ENCODE measurements at places on chromosomes 1 and 21.
A peak's percentile ranks its signal among the peaks of the same experiment; 100 is the strongest.

DNA sequence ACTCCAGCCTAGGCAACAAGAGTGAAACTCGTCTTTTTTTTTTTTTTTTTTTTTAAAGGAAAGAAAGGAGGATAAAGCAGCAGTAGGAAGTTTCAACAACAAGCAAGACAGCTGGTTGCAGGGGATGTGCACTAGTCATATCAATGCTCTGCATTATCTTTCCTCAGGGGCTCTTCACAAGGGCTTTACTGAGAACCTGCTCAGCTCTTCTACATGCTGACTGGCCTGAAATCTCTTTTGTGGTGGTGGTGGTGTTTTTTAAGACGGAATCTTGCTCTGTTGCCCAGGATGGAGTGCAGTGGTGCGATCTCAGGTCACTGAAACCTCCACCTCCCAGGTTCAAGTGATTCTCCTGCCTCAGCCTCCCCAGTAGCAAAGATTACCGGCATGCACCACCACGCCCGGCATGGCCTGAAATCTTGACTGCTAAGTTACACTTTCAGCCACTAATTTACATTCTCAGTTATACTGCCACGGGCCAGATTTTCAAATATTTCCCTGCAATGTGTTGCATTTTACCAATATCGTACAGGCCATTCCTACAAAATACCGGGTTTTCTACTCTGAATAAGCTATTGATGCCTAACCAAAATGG lies 68.0 kb downstream of the PUM1 start:
- no peak for DNase-seq

DNA sequence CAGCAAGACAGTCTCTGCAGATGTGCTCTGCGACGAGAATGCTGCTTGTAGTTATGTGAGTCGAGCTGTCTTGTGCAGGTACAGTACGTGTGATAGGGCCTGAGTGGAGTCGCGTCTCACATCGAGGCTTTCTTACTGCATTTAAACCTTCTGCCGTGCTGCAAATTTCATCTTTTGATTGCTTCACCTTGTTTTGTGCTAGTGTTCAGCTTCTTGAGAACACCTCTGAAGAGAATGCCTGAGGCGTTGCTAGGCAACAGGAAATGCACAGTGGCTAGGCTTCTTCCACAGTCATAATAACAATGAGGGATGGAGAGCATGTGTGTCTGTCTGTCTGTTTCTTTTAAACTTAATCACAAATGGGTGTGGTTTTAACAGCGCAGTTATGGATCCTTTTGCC lies 52.9 kb downstream of the MRPS6 start:
- no peak for DNase-seq

- DNase-seq, result no peak
These were observed 13.0 kb upstream of the C1orf174 start for GRCh38 chr1:3912809-3913685.

GRCh38 chr1:236066828-236067386 lies 2.0 kb upstream of the NID1 start:
- DNase-seq, result peak; percentile 58

DNA sequence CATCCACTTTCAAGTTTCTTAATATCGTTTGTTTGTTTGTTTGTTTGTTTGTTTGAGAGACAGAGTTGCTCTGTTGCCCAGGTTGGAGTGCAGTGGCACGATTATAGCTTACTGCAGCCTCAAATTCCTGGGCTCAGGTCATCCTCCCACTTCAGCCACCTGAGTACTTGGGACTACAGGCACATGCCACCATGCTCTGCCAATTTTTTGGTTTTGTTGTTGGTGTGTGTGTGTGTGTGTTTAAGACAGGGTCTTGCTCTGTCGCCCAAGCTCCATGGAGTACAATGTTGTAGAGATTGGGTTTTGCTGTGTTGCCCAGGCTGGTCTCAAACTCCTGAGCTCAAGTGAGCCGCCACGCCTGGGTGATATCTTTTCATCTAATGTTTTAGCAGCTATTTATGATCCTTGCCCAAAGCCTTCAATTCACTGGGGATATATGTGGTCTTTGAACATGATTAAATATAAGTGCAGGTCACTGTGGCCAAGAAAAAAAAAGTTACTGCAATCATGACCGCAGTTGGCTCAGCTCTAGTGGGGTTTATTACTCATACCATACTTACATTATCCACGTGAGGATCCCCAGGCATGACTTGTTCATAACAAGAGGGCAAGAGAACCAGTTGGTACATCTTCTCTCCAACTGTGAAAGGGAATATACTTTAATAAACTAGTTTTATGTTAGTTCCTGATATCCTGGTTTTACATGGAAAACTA lies 8.0 kb downstream of the RRP1B start:
- no peak for DNase-seq

DNA sequence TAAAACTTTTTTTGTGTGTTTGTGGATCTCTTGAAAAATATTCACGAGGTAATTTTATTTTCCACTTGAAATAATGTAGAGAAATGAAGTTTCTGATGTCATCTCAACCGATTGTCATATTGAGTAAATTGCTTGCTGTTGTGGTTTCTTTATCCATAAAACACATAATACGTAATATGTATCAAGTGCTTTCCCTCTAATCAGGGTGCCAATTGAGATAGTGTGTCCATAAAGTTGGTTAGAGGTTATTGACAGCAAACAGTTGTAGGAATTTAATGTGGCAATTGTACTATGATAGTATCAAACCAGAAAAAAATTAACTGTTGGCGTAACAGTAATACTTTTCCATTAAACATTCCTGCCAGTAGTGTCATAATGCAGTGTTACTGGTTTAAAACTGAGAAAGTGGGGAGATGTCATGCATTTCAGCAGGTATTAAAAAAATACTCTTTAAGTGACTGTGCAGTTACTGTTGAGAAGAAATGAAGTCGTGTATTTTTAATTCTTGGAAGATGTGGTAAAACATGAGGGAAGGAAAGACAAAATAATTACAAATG lies 38.3 kb downstream of the USP25 start:
- DNase-seq, result no peak

GRCh38 chr1:196207612-196208217 lies 400.5 kb downstream of the KCNT2 start:
- DNase-seq, result no peak

- no peak for DNase-seq
These were observed 106.5 kb downstream of the HLCS start for GRCh38 chr21:36859744-36860501.

DNA sequence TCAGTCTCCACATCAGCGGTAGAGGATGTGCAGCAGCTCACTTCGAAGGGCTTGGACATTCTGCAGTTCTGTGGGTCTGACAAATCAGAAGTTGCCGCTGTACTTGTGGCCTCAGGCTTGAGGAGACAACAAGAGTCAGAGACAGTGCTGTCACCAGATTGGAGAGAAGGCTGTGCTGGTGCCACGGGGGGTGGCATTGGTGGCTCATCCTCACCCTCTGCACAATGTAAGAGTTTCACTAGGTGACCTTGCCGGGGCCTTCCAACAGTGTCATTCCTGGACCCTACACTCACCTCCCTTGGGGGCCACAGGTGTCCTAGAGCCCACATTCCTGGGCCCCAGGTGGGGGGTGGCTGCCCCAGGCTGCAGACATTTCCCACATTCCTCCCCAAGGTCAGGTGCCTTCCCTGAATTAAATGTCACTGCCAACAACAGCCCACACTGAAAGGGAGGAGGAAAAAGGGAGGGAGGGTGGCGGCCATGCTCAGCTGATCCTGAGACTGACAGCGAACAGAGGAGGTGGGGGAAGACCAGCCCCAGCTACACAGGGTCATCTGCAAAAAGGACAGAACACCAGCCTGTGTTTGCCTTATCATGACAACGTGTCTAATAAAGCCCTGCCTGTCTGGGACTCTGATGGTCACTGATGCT lies 46.4 kb downstream of the TMCC2 start:
- DNase-seq, result no peak

DNA sequence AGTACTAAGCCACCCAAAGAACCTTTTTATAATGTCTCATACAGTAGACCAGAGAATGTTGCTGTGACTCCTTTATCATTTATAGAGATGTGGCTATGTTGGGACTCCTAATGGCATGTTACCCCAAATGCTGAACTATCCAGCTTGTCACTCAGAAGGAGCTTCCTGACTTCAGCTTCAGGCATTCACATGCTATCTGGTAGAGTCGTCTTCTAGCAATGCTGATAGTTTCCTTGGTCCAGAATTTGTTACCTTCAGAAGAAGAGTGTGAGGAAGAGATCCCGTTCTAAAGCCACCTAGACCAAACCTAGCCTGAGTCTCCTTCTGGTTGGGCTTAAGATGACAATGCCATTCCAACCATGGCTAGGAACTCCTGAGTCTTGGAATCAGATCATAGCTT lies 68.1 kb downstream of the OLFML2B start:
- DNase-seq, result no peak

DNA sequence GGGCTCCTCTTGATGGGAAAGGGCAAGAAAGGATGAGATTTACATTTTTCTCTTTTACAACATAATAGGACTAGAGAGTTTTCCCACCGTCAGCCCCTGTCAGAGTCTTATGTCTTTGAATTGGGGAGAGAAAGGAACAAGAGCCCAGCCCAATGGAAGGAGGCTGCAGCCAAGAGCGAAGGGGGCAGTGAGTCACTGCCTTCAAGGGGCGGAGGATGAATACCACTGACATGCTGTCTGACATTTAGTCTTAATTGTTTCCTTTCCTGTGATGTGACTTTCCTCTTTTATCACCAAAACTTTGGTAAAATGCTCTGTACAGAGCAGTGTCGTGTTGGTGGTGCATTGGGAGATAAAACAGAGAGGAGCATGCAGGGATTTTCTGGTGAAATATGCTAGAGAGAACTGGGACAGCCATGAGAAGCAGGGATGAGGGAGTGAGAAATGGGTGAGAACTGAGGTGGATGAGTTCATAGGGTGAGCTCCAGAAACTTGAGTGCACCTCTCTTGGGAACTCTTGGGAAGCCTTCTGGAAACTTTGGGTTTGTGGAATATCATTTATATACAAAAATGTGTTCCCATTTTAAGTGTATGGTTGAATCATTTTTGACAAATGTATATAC lies 179.9 kb upstream of the FGGY start:
- no peak for DNase-seq

- no peak for DNase-seq
These were observed 13.9 kb downstream of the ARHGEF19 start for GRCh38 chr1:16198444-16199156.

GRCh38 chr1:84736445-84736844 lies 46.2 kb upstream of the SSX2IP start:
- no peak for DNase-seq

DNA sequence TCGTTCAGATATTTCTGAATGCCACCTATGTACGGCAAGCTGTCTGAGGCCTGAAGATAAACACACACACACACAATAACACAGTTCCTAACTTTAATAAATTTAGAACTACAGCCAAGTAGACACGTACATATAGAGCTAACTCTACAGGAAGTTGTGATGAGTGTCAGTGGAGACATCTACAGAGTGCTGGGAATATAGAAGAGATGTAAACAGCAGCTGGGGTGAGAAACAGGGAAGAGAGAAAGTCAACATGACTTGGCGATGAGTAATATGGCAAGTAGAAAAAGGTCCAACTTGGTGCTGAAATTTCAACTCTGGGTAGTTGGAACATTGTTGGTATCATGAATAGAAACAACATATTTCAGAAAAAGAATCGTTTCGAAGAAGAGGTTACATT lies 206.5 kb downstream of the ZP4 start:
- DNase-seq, result no peak

GRCh38 chr1:28064064-28064463 lies 24.3 kb downstream of the EYA3 start:
- DNase-seq, result no peak

DNA sequence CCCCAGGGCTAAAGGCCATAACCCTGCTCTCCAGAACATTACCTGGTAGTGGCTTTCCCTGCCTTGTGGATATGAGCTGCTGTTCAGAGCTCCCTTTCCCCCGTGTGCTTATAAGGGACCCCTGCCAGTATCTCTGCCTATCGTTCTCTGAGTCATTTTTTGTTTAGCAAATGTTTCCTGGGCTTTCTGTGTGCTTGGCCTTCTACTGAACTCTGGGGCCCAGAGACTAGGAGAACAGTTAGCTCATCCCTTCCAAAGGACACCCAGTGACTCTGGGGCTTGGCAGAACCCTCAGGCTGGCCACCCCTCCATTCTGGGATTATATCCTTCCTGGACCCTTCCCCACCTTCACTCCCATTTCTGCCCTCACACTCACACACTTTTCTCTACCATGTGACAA lies 80.8 kb upstream of the POU3F1 start:
- DNase-seq, result no peak

DNA sequence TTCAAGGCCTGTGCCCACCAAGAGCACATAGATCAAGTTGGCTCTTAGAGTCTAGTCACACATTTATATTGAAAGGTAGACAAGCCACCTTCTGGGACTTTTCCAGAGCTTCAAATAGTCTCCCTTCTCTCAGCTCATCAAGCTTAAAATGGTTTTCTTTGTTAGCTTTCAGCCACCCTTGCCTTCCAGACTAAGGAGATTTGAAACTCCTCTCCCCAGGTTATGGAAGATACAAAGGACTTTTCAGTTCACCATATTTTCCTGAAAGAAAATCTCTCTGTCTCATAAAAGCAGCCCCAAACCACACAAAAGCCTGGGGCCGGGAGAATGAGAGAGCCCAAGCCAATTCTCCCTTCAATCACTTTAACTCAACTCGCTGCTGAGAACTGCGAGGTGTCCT lies 134.1 kb downstream of the ZC3H11B start:
- DNase-seq, result no peak

DNA sequence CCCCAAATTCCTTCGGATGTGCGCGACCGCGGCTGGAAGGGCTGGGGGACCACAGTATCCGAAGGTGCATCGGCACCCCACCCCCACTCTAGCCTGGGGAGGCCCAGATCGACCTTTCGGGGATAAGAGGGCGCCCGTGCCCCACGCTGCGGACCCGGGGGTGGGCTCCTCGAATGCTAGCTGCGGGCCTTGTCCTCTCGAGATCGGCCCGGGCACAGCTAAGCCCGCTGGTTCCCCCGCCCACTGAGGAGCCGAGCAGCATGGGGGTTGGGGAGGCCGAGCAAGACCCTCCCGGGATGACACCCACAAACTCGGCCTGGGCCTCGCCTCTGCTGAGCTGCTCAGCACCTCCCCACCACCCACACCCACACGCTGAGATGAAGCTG lies 653 bp upstream of the IFFO2 start:
- no peak for DNase-seq

DNA sequence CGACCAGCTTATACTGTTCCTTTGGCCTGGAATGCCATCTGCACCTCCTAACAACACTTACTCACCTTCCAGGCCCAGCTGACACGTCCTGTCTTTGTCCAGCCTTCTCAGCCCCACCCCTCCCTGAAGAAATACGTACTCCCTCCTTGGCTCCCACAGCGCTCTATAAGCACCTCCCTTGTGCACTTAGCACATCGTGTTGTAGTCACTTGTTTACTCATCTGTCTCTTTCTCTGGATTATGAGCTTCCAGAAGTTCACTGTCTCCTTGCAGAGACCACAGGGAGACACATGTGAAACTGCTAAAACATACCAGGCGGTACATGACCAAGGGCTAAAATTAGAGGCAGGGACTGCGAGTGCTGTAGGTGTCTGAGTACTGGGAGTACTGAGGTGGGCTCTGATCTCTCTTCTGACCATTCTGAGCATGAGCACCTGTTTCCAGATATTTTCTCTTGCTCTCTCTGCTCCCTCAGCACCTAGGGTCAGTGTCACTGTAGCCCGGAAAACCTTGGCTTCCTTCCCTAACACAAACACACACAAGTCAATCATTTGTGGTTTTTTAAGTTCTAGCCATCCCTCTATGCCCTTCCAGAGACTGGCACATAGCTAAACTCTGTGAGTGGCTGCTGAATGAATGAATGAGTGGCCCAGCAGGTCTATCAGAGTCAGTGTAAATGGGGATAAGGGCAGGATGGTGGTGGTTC lies 5.1 kb downstream of the DCST1 start:
- no peak for DNase-seq

Measured in activated CD4-positive, alpha-beta T cell treated with anti-CD3 and anti-CD28 coated beads, Interleukin-2, amount 50 U/mL, for 4 hours (primary cell).